ENCODE measurements at places on chromosomes 3 and 15.

GRCh38 chr15:62392376-62392775 lies 227.3 kb upstream of the C2CD4B start:
- DNase-seq = no peak

GRCh38 chr3:182294256-182294655 lies 499.0 kb upstream of the ATP11B start:
- DNase-seq = no peak

- no peak for DNase-seq
Measured at GRCh38 chr3:52226229-52226817, 878 bp upstream of the TLR9 start.

DNA sequence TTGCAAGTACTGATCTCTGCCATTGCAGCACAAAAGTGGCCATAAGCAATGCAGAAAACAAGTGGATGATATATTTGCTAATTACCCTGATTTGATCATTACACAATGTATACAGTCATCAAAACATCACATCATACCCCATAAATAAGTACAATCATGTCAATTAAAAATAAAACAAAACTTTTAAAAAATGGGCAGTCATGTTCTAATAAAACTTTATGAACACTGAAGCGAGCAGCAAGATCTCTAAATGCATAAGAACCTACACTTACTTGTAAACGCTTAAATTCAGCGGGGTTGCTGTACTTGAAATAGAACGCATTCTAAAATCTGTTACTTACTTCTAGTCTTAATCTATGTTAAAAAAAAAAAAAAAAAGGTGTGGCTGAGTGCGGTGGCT lies 73.4 kb downstream of the AQR start:
- DNase-seq = no peak

- no peak for DNase-seq
Measured at GRCh38 chr15:80599359-80599758, 95.8 kb upstream of the ABHD17C start.

DNA sequence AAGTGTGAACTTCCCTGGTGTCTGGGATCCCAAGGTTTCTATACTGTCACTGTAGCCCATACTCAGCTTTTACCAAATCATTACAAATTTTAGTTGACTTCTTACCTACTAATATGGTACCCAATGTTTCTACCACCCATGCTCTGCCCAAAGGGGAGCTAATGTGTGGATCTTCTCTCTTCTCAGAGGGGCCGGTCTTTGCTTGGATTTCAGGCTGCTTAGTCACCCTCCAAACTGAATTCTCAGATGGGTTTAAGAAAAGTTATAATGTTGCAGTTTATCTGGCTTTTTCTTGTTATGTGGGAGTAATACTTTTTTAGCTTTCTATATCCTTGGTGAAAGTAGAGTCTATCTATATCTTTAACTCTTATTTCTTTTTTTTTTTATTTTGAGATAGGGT lies 67.1 kb upstream of the AKAP13 start:
- no peak for DNase-seq

DNA sequence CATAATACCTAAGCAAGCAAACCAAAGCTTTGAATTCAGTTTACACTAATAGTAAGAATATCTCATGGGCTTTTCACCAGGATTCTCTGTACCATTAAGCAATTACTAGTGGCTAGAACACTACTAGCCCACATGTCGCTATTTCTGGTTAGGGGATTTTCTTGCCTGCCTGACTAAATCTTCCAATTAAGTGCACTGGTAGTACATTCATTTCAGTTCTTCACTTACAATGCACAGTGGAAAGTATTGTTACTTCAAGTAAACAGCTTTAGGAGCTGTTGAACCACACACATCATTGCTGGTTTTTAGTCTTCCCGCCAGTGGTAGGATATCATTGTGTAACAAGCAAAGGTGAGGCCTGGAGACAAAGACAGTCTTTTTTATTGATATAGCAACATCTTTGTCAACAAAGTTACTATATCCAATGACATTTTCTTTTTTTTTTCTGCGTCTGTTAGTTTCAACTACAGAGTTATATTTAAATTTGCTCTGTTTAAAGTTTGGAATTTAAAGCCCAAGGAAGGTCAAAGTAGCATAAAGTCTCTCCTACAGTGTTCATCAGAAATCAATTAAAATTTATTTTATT lies 826.8 kb upstream of the NR2F2 start:
- no peak for DNase-seq

DNA sequence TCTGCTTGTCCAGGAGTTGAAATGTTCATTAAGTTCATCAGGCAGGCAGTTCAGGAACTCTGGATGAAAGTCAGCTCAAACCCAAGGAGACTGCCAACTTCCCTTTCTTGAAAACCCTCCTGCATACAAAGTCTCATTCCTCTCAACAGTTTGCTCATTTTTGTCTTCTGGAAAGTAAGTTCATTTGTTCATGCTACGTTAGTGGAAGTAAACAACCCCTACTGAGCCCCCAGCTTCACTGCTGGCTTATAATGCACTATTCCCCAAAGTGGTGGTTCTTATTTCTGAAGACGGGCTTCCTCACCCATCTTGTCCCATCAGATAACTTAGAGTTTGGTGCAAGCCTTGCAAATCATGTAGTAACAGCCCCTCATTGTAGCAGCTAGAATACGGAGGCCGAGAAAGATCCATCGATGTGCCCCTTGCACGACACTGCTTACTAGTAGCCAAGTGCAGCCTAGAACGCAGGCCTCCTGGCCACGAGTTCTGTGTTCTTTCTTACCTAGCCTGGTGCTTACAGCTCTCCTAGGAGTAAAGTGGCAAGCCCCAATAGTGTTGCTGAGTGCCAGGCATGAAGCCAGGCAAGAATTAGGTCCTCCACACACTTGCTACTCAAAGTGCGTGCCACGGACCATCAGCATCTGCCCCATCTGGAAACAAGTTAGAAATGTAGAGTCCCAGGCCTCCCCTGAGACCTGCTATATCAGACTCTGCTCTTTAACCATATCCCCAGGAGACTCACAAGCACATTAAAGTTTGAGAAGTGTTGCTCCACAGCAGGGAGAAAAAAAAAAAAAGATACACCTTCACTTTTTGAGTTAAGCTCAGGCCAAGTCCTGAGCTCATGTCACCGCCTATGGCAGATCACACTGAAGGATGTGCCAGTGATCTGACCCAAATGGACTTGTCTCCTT lies 82.5 kb downstream of the RFTN1 start:
- DNase-seq = no peak

All from activated T-helper 1 cell treated with anti-CD3 and anti-CD28 coated beads, Interleukin-2, amount 50 U/mL, for 16 hours (primary cell).